ENCODE measurements at places on chromosomes 16 and 17.
A peak's percentile ranks its signal among the peaks of the same experiment; 100 is the strongest.

GRCh38 chr16:86251682-86252081 is 258.6 kb upstream of the FOXF1 start:
- DNase-seq = no peak

DNA sequence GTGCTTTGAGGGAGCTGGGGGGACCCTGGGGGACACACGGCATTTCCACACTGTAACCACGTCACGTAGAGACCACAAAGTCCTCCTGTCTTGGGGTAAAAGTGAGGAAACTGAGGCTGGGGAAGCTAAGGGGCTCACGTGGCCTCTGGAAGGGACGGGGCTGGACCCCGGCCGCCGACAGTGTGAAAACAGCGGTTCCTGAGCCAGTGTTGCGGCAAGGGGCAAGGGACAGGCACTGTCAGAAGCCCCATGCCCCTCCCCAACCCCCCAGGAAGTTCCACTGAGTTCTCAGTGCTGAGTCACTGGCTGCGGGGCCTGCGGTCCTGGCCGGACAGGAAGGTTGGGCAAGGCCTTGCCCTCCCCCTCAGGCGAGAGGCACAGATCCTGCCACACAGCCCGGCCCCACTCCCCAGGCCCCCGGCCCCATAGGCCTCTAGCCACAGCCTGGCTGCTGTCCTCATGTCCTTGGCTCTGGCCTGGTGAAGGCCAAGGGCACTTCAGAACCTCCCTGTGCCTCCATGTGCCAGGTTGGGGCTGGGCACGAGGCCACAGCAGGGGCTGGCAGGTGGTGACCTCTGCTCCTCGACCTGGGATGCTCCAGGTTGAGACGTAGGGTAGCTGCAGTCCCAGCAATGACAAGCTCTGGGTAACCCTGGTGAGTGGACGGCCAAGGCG is 5.0 kb upstream of the CCDC57 start:
- DNase-seq = no peak

DNA sequence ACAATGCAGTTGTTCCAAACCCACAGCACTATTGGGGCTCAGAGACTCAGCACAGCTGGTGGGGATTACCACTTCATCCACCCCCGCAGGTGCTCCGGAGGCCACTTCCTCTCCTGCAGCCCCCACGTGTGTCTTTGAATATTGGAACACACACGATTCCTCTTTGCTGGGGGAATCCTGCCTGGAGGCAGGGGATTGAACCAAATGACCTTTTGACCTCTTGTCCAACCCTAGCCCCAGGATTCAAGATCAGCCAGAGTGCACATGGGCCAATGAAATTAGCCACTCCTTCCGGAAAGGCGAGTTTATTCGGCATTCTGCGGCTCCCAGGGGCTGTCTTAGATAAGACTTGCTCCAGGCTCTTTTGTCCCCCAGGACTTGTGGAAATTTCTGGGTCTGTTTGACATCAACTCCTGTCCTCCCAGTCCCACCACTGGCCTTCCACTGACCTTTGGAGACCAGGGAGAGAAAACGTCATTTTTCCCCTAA is 350.2 kb downstream of the FOXL1 start:
- no peak for DNase-seq

- no peak for DNase-seq
These were observed 41.9 kb downstream of the FTO start for GRCh38 chr16:53745753-53746266.

DNA sequence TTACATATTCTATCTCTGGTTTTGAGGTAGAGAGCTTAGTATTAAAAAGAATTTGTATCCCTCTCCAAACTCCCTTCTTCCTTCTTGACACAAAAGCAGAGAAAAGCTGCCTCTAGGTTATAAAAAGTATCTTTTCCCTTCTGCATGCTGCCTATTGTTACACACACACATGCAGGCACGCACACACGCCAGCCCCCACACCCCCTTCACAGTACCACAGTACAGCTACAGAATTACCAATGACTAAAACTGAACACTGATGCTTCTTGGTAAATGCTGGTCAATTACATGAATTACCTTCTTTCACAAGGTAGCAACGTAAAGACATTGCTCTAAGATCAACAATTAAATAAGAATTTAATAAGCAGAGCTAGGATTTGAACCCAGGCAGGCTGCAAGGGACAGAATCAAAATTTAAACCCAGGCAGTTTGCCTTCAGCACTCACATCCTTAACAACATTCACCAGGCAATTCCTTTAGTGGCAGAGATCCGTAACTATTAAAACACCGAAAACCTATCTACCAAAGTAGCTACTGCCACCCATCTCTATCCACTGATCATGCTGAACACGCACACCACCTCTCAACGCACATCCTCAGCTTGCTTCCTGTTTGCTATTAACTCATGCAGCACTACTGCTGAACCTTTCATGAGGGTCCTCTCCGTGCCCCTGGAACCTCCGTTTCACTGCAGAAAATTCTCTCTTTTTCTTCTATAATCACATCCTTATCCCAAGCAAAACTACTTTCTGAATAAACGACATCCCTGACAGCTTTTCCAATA is 37.8 kb downstream of the YWHAE start:
- peak; percentile 55 for DNase-seq

- DNase-seq = peak; percentile 51
These were observed 4.6 kb downstream of the TGFB1I1 start for GRCh38 chr16:31476303-31477219.

DNA sequence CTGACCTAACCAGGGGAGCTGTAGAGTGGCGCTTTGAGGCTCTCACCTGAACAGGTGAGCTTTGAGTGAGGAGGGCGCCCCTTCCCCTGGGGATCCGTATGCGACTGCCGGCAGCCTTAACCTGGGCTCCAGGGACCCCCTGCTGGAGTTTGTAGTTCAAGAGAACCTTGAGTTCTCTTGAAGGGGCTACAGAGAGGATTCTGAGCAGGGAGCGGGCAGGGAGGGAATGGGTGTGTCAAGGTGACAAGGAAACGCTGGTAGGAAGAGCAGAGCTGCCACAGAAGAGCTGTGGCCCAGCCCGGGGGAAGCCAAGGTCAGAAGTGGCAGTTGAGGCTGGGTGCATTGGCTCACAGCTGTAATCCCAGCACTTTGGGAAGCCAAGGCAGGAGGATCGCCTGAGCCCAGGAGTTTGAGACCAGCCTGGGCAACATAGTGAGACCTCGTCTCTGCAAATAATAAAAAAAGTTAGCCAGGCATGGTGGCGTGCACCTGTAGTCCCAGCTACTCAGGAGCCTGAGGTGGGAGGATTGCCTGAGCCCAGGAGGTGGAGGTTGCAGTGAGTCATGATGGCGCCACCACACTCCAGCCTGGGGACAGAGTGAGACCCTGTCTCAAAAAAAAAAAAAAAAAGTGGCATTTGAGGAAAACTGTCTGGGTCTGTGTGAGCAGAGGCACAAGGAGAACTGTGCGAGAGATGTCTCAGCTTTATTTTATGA is 1.2 kb downstream of the LLGL2 start:
- DNase-seq = no peak

- DNase-seq = no peak
These were observed 23.8 kb downstream of the NLRP1 start for GRCh38 chr17:5560361-5560988.

- no peak for DNase-seq
These were observed 22.6 kb downstream of the TPSD1 start for GRCh38 chr16:1278477-1278876.

Measured in naive B cell (primary cell).